ENCODE measurements at places on chromosomes 16 and 17. TPM values are rescaled to one million over a fixed set of nuclear protein-coding genes. Genes with fewer than 3 reads are reported as not detected.

The EVPL gene
- total RNA-seq, result 0.11 TPM

The HS3ST4 gene
- total RNA-seq, result not detected

The MYH11 gene
- 17.9 TPM for total RNA-seq

The TRPV2 gene
- total RNA-seq, result 11.2 TPM

The CCL4 gene
- total RNA-seq, result 0.92 TPM

The TOX3 gene
- not detected for total RNA-seq

The FCSK gene
- 7.5 TPM for total RNA-seq

The OMG gene
- not detected for total RNA-seq

The KRTAP4-5 gene
- not detected for total RNA-seq

The MT1F gene
- 2.2 TPM for total RNA-seq

The KRT40 gene
- total RNA-seq, result not detected

The NEK8 gene
- total RNA-seq, result 0.60 TPM

The CCDC144A gene
- total RNA-seq, result 1.5 TPM

DNA sequence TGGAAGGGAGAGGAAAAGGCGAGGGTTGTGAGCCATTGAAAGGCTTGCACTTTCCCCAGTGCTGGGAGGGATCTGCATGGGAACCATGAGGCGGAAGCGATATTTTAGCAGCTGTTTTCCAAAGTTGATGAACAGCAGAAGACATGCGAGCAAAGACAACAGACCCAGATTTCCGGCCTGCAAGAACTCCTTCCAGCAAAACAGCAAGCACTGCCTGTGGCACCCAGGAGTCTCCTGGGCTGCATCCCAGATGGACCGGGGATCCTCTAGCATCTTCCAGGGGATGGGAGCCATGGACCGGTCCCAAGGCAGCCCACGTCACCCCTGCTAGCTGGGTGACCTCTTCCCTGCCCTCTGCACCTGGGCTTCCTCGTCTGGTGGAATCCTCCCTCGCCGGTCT is 162.8 kb downstream of the IRF8 start:
- DNase-seq, result no peak

DNA sequence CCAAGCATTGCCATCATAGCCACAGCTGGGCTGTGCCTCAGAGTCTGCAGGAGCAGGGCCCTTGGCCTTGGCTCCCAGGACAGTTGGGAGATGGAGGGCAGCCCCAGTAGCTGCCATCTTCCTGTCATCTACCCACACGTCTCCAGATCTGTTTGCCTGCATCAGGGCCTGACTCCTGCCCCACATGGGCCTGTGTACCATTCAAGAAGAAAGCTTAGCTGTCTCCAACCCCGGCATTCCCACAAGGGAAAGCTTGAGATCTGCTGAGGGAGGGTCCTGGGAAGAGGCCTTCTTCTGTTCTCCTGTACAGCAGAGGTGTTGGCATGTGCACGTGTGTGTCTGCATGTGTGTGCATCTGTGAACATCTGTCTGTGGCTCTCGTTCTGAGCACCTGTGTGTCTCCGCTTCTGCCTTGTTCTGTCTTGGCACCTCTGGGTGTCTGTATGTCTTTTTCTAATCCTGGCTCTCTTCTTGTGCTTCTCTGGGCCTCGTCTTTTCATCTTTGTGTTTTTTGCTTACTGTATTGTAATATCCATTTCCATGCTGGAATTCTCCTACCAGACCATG is 122.2 kb downstream of the MRM1 start:
- DNase-seq, result no peak

- DNase-seq, result no peak
Observed at GRCh38 chr17:70646673-70647072, 477.3 kb downstream of the KCNJ2 start.

- DNase-seq, result no peak
Observed at GRCh38 chr17:2635675-2636074, 42.2 kb downstream of the PAFAH1B1 start.

- no peak for DNase-seq
Observed at GRCh38 chr17:64455993-64456885, 7.3 kb downstream of the MILR1 start.

DNA sequence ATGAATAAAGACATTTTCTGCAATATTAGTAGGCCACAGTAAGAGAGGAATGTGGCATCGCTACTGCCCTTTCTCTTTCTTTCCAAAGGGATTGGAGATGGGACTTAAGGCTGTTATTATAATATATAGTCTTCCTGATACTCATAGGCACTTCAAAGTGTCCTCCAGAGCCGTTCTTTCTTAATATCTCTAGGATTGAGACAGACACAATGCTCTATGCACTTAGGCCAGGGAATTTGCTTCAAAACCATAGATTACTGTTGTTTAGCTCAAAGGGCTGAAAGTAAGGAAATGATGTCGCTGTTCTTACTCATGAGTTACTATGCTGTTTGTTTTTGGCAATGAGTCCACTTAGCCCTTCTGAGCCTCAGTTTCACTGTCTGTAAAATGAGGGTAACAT is 590.5 kb downstream of the CDH11 start:
- DNase-seq, result no peak

DNA sequence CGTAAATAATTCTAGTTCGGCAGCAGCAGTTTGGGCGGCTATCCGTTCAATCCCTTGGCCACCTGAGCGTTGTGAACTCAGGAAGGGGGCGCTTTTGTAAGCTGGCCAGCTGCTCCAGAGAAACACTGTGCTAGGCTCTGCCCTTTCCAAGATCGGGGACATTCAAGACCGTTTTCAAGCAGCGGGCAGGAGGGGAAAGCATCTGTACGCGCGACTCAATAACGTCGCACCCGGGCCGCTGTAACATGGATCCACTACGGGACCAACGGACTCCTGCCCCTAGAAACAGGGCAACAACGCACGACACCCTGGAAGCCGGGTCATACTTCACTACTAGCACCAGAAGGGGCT is 463 bp downstream of the TOP2A start:
- no peak for DNase-seq

- DNase-seq, result no peak
Observed at GRCh38 chr17:35167666-35168065, 20.0 kb downstream of the UNC45B start.

DNA sequence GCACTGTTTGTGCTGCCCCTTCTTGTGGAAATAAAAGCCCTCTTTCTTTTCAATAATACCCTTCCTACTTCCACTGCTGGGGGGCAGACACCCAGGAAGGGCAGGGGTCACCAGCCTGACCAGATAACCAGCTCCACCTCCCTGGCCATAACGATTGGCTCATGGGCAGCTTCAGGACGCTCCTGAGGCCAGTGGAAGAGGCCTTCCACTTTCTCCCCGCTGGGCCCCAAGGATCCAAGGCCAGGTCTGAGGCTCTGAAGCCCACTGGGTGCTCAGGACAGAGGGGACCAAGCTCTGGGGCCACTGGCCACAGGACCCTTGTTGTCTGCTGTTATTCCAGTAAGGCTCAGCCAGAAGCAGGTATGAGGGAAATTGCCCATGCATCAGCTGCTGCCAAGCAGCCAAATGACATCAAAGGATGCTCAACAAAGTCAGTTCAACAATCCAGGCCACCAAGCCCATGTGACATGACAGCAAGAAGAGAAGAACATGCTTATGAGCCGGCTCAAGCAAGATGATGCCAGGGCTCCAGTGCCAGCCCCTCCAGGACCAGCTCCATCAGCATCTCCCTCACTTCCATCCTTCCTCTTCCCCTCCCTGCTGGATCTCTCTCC is 238.8 kb downstream of the ZNF423 start:
- DNase-seq, result no peak

- no peak for DNase-seq
Observed at GRCh38 chr17:75142236-75142971, 10.9 kb upstream of the NT5C start.

DNA sequence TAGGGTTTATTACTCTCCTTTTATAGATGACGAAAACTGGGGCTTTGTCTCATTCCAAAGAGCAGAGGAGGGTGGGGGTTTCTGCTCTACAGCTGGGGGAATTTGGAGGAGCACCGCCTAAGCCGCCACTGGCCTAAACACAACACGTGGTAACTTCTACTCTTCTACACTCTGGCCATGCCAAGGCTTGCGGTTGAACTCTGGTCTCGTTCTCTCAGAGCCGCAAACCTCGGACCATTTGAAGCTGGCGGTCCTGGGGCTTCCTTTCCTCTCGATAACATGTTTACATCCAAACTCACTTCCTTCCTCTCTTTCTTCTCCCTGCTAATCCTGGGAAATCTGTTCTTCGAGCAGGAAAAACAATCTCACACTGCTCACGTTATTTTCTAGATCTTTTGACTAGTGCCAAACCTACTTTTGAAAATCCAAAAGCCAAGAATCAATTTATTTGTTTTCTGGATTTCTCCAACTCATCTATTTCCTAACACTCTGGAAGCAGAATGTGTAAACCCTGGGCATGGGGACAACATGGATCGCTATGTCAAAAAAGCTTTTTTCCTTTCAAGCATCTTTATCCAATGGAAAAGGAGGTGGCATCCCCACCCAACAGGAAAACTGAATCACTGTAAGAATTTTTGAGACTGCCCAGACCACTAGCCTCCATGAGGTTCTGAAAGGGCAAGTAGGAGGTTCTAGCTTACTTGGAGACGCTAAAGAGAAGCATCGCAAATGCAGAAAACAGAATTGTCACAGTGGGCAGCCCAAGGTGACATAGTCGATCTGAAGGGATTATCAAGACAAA is 13.6 kb upstream of the EEF2K start:
- DNase-seq, result peak; percentile 88

DNA sequence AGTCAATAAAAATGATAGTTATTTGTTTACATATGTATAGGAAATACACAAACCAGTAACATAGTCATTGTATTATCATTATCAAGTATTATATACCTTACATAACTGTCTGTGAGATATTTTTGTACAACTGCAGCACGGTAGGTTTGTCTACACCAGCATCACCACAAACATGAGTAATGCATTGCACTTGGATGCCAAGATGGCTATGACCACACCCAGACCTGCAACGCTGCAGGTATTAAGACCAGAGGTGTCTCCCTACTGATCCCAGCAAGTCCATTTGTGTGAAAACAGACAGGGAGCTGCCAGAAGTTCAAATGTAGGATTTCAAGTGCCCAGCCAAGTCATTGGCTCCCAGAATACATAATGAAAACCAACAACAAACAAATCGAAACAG is 34.2 kb upstream of the NOS2 start:
- DNase-seq, result no peak

GRCh38 chr16:30382111-30382881 is at the start of gene SEPTIN1:
Gene SEPTIN1 (minus strand): TSS chr16:30382561. CDS start chr16:30382542, 19 bp downstream.
- DNase-seq, result peak; percentile 59

DNA sequence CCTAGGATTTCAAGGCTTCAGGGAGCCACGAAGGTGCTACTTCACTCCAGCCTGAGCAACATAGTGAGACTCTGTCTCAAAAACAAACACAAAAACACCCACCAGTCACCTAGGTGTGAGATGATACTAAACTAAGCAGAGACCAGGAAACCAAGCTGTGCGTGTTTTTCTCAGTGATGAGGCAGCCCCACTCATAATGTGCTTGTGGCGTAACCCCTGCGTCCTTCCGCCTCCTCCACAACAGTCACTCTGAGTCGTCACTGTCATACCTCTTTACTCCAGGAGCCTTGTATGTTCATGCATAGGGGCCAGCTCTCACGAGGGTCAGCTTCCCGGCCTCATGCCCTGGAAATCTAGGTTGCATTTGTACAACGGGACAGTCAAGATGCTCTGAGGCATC is 31.1 kb upstream of the SLC47A1 start:
- DNase-seq, result no peak

- DNase-seq, result no peak
Observed at GRCh38 chr16:28918698-28919097, 6.3 kb downstream of the RABEP2 start.

DNA sequence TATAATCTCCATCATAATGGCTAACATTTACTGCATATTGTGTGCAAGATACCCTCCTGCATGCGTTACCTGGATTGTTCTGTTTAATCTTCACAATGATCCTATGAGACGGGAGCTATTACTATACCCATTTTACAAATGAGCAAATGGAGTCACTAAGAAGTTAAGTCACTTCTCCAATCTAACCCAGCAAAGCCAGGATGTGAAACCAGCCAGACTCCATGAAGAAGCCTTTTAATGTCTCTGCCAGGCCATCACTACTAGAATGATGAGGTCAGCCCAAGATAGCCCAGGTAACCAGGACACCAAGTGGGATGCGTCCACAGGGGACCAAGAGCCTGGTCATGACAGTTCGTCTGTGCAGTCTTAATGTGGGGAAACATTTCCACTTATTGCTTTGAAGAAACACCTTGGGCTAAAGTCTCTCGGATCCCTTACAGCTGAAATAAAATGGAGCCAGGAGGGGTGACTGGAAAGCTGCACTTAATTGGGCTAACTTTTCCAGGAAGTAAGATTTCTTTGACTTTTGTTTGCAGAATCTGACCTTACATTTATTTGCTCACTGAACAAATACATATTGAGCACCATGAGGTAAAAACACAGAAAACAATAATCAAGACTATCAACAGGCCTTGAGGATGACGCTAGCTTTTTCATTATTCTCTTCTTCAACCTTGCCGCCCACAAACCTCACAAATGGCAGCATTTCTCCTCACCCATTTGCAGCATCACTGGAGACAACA is 926 bp upstream of the SHCBP1 start:
- DNase-seq, result no peak

DNA sequence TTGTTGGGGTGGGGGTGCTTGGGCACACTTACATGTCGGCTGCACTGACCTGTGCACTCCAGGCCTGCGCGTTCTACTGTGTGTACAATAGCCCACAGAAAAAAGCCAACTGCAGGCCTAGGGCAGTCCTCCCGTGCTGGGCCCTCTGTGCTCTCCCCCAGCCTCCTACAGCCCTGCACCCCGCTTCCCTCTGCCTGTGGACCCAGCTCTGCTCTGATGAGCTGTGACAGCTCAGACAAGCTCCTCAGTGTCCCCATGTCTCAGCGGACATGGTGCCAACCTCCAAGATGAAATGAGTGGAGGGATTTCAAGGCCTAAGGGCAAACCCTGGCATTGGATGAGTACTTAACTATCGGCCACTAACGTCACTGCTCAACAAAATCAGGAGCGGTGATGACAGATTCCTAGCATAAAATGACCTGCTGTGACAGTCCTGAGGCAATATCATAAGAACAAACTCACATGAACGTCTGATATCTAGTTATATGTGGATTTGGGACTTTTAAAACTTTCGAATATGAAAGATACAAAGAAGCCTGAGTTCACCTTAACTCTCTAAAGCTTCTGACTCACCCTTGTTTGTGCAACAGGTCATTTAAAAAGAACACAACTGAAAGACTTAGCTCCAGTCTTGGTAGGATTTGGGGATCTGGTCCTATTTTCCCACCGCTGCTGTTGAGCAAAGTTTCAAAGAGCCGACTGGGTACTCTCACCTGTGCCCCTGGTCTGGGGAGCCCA is 34.7 kb downstream of the CCDC57 start:
- DNase-seq, result no peak

- DNase-seq, result peak; percentile 86
Observed at GRCh38 chr17:41777574-41778188, 8.8 kb downstream of the JUP start.

GRCh38 chr17:77654850-77655249 is 303.7 kb upstream of the TNRC6C start:
- no peak for DNase-seq

GRCh38 chr17:17523731-17524490 is 27.7 kb upstream of the RASD1 start:
- DNase-seq, result peak; percentile 11

- no peak for DNase-seq
Observed at GRCh38 chr16:11004973-11005610, 60.7 kb downstream of the CLEC16A start.

Data from Right ventricle myocardium inferior (tissue), 1 donor.